ENCODE measurements at places on chromosomes 5 and 9.
A peak's percentile ranks its signal among the peaks of the same experiment; 100 is the strongest.

- DNase-seq: no peak
These were observed 83.8 kb upstream of the GNA14 start for GRCh38 chr9:77731930-77732329.

- DNase-seq: no peak
These were observed 51.5 kb upstream of the NR3C1 start for GRCh38 chr5:143454936-143455516.

DNA sequence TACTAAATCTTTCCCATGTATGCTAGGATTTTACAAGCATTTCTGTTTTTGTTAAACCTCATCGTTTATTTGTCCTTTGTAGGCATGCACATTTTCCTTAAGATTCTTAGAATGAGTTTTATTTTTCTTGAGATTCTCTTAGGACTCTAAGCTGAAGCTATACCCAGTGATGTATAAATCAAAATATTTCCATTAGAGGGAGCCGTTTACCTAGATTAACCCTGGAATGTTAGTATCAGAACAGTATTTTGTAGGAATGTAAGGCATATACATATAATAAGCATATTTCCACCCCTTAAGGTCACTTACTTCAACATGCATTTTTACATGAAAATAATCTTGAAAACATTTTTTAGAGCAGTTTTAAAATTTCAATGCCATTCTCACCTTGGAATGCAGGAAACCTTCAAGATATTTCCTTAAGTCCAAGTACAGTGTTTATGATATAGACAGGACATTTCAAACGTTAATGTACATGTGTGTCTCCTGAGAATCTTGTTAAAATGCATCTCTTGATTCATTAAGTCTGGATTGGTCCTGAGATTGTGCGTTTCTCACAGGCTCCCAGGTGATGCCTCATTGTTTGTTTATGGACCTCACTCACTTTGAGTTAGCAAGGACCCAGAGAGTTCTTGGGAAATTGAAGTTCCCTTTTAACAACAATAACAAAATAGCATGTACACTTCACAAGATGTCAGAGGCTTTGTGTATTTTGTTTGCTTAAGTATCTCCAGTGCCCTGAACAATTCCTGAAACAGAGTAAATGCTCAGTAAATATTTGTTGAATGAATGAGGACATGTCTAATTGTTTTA is 34.9 kb upstream of the FCHO2 start:
- DNase-seq: peak; percentile 60

- DNase-seq: no peak
These were observed 4.4 kb upstream of the GTF3C5 start for GRCh38 chr9:133026426-133026825.

DNA sequence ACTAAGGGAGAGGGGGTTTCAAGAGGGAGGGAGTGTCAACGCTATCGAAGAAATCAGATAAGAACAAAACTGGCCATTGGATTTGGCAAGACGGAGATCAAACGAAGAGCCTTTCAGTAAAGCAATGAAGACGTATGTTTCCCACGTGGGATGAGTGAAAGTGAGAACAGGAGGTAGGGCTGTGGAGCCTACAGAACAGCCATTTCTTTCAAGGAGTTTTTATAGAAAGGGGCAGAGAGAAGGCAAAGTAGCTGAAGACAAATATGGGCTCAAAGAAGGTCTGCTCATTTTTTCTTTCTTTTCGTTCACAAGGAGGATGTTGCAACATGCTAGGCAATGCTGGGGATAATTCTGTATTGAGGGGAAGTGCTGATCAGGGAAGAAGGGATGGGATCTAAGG is 98.3 kb downstream of the SUSD1 start:
- no peak for DNase-seq

DNA sequence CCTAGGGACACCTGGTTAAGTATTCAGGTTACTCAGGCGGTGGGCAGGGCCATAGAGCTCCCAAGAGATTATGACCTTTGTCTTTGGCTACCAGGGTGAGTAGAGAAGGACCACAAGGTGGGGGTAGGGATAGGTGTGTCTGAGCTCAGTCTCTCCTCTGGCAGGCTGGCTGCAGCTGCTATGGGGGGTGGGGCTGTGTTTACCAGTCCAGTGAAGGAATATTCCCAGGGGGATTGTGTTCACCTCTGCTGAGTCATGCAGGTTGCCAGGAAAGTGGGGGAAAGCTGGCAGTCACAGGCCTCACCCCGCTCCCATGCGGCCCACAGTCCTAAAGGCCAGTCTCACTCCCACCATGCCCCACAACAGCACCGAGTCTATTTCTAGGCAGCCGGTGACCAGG is 53.6 kb upstream of the POU5F2 start:
- no peak for DNase-seq

- DNase-seq: no peak
These were observed 117.5 kb downstream of the MACIR start for GRCh38 chr5:103375863-103376591.

DNA sequence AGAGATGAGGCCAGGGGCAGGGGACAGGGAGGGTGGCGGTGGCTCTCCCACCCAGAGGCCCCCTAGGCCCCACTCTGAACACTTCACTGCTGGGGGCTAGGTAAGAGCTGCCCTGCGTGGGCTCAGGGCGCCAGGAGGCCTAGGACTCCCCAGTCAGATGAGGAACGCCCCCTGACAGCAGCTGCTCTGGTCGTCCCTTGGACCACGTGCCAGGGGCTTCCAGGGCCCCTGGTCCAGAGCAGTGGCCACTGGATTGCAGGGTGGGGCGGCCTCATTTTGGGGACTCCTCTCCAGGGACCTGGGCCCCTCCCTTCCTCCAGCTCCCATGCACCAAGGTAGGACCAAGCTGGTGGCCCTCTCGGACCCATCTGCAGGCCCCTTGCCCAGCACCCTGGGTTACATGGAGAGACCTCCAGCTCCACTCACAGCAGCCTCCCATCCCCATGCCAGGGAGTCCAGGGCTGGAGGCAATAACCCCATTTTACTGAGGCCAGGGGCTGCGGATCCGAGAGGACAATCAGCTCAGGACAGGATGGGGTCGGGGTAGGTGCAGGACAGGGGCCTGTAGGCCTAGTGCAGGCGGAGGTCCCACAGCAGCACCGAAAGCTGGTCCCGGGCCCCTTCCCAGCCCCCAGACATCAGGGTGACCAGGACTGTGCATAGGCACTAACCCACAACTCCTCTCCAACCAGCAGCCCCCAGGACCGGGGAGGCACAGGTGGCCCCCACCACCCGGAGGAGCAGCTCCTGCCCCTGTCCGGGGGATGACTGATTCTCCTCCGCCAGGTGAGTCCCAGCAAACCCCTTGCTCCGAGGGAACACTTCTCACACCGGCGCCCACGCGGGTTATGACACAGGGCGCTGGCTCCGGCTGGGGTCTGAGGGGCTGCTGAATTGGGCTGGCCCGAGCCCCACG is 1.5 kb downstream of the EGFL7 start:
- no peak for DNase-seq

DNA sequence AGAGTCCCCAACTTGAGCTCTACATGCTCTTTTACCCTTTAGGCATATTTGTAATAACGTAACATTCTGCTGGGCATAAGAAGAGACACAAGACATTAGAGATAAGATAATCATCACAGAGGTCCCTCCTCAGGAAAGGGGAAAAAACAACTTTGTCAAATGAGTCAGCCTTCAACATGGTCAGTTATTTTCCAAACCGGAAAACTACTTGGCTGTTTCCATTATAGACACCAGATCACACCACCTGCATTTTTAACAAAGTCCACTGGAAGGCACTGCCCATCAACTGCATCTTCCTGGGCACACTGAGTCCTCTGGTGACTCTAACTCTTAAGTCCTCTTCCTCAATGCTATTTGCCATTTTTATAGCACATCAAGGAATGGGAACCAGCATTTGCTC is 221.8 kb downstream of the FAM114A2 start:
- DNase-seq: peak; percentile 53

DNA sequence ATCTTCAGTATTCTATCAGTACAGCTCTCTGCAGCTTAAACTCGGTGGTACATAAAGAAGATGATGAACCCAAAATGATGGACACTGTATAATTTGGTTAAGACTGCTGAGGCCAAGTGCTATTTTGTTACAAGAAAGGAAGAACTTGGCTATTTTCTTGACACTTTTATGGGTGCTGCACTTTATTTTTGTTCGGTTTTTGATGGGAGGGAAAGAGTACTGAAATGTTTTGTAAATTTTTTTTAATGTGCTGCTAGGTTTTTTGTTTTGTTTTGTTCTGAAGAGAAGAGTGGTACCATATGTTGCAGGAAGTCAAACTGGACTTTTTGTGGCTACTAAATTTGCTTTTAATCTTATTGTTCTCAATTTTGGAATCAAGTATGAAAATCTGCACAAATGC is 26.7 kb downstream of the CDC37L1 start:
- DNase-seq: no peak

- DNase-seq: no peak
These were observed 43.3 kb upstream of the ISOC1 start for GRCh38 chr5:129051283-129051682.

DNA sequence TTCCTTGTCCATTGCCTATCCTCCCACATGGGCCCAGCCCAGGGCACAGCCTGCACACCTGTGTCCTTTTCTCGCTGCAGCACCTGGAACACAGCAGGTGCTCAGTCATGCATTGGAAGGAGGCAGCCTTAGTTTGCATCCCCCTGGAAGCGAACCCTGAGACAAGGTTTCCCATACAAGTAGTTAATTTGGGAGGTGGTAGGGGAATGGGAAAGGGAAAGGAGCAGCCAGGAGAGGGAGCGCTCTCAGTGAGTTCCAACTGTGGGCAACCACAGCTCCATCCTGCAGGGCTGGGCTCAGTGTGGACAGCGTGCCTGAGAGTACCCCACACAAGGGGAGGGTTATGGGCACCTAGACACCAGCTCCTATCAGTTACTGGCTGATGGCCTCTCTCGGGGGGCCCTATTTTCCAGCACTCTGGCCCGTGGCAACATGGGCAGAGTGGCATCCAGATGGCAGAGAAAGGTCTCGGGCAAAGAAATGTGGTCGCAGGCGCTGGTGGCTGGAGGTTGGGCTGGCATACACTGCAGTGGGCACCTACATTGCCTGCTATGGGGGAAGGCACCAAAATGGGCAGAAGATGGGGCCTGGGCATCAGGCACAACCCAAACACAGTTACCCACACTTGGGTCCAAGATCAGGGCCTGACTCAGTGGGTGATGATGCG is 50.1 kb downstream of the TSPAN17 start:
- no peak for DNase-seq

DNA sequence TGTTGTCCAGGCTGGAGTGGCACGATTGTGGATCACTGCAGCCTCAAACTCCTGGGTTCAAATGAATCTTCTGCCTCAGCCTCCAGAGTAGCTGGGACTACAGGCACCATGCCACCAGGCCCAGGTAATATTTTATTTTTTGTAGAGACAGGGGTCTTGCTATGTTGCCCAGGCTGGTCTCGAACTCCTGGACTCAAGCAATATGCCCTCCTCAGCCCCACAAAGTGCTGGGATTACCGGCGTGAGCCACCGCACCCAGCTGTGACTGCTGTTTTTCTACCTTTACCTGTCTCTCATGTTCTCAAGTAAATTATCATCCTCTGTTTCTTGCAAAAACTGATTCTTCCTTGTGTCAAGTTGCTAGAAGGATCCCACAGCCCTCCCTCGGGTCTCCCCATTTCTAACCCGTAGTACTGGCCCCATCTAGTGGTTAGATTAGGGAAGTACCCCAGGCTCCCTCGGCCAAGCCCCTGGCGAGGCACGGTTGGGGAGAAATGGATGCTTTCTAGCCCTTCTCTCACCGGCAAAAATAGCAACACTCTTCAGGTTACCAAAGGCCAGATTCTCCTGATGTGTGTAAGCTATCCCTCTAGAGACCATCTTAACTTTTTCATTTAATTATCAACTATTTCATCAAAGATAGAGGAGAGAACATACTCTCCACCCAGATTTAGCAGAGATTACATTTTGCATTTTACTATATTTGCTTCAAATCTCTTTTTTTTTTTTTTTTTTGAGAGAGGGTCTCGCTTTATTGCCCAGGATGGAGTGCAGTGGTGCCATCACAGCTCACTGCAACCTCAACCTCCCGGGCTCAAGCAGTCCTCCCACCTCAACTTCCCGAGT is 19.2 kb upstream of the TOR1B start:
- DNase-seq: peak; percentile 77

- DNase-seq: no peak
These were observed 708.2 kb upstream of the PTPRD start for GRCh38 chr9:11320989-11321388.

DNA sequence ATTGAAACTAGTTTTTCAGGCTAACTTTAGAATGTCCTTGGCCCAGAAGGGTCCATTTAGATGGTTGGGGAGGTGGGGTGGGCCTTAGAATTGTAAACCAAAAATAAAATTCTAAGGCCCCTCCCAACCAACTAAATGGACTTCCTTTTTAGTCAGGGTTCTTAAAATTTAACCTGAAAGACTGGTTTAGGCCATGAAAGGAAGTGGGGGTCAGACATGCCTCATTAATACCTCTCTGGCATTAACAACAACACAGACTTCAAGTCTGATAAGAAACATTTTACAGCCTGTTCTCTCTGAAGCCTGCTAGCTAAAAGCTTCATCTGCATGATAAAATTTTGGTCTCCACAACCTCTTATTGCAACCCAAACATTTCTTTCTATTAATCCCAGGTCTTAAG is 65.5 kb upstream of the TNC start:
- DNase-seq: no peak

DNA sequence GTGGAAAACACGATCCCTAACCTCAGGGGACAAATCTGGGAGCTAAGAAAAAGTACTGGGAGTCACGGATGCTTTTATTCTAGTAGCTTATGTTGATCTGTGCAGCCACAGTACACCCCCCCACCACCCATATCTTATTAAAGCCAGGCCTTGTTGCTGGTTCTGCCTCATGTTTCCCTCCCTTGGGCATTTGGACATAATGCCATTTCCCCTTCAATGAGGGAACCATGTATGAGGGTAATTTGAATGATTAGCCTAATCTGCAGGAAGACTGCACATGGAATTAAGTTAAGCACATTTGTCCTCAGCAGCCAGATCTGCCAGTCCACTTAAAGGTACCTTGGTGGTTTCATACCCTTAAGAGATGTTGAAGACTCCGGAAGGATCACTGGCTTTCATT is 102.0 kb downstream of the ARHGAP26 start:
- no peak for DNase-seq

DNA sequence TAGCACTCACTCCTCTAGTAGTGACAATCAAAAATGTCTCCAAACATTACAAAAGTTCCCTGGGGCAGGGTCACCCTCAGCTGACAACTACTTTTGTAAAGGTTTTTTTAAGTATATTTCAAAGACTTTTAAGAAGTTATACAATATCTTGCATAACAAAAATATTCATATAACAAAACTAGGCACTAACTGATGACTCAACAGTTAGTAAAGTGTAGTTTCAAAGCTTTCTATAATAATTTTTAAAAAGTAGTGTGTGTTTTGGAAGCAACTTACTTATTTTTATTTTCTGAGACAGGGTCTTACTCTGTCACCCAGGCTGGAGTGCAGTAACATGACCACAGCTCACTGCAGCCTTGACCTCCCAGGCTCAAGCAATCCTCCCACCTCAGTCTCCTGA is 84.9 kb downstream of the BAAT start:
- no peak for DNase-seq

- no peak for DNase-seq
These were observed 45.8 kb upstream of the ENTREP1 start for GRCh38 chr9:69279084-69279731.

- DNase-seq: no peak
These were observed 14.2 kb downstream of the CACNA1B start for GRCh38 chr9:137891588-137892423.
